ENCODE measurements at places on chromosomes 4 and X.

DNA sequence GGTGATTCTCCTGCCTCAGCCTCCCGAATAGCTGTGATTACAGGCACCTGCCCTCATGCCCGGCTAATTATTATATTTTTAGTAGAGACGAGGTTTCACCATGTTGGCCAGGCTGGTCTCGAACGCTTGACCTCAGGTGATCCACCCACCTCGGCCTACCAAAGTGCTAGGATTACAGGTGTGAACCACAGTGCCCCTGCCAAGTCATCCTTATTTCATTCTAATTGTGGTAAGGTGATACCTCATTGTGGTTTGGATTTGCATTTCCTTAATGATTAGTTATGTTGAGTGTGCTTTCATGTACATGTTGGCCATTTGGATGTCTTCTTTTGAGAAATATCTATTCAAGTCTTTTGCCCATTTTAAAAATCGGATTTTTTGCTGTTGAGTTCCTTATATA lies 93.0 kb downstream of the USP9X start:
- DNase-seq = no peak

DNA sequence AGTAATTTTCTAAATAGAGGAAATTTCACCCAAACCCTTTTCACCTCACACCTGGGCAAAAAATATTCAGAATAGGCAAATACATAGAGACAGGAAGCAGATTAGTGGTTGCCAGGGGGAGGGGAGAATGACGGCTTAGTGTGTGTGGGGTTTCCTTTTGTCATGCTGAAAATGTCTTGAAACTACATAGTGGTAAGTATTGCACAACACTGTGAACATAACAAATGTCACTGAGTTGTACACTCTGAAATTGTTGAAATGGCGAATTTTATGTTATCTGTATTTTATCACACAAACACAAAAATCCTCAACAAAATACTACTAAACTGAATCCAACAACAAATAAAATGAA lies 60.7 kb upstream of the PLAC1 start:
- DNase-seq = no peak

GRCh38 chr4:74366367-74366911 lies 1.5 kb downstream of the EREG start:
- DNase-seq = no peak

DNA sequence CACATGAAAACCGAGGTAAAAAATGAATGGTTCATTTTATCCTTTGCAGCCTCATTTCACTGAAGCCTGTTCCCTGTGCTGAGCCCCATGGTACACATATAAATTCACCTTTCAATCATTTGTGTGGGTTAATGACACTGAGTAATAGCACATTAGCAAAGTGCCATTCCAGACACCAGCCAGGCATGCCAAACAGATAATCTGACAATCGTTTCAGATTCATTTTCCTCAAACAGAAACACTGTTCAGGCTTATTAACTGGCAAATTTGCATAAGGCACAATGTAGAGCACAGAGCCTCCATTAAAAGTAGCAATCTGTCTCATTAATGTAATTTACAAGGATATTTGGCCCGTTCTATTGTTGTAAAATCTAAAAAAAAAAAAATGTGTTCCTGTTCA lies 76.2 kb downstream of the UNC5C start:
- DNase-seq = no peak
